Panc1 (cell line): ENCODE measurements at places on chromosomes 7 and 10. TPM values are rescaled to one million over a fixed set of nuclear protein-coding genes. Genes with fewer than 3 reads are reported as not detected.

The OPN1SW gene
- total RNA-seq: not detected

The HOXA7 gene
- not detected for total RNA-seq

GRCh38 chr7:43649755-43650274 lies 66.9 kb downstream of the STK17A start:
- peak overlapping the region; percentile 62 for H3K27ac ChIP-seq
- H3K4me3 ChIP-seq: no peak overlapping the region
- no peaks in the 10 kb centered on the region; the same call in 1 of the 2 replicates for H3K36me3 ChIP-seq
- H3K4me1 ChIP-seq: peaks cover 55% of the 10 kb centered on the region
- DNase-seq: no peak

- no peaks in the 10 kb centered on the region for H3K36me3 ChIP-seq
- H3K4me3 ChIP-seq: no peak overlapping the region
- H3K27me3 ChIP-seq: no peaks in the 10 kb centered on the region
- H3K27ac ChIP-seq: no peak overlapping the region
Measured at GRCh38 chr10:48399056-48399541, 92.6 kb downstream of the MAPK8 start.
